Spleen (tissue), 13 donors: ENCODE measurements at places on chromosomes 6 and 20. TPM values are rescaled to one million over a fixed set of nuclear protein-coding genes. Genes with fewer than 3 reads are reported as not detected.

VSTM2L gene
- total RNA-seq, result 22.3 TPM

DNA sequence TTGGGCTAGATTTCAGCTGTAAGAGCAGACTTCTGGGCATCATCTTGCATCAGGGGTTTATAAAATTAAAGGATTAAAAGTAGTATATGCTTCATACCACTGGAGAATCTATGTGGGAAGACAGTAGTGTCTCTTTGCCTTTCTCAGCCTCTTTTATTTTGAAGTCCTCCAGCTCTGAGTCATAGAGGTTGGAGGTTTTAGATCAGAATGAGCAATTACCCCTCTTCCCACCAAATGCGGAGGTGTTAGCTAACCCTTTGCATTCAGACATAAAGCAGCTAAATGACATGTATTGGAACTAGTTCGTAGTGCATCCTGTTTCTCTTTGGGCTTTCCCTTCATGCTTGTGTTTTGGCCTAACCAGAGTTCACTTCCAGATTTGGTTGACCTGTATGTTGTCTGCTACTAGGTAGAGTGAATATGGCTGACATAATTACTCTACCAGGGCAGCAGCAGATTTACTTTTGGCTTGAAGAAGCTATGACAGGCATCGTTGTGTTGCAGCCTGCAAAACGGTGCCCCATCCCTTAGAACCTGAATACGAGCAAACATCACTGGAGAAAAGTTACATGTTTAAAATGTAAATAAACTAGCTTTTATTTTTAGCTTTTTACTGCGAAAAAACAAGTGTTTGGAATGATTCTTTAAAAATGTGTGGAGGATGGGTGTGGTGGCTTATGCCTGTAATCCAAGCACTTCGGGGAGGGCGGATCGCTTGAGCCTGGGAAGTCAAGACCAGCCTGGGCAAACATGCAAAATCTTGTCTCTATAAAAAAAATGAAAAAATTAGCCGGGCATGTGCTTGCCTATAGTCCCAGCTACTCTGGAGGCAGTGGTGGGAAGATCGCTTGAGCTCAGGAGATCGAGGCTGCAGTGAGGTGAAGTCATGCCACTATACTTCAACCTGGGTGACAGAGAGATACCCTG, 82.2 kb downstream of the MYO6 start:
- H3K36me3 ChIP-seq, result no peaks in the 10 kb centered on the region
- H3K4me3 ChIP-seq, result no peak overlapping the region
- H3K27me3 ChIP-seq, result no peaks in the 10 kb centered on the region
- DNase-seq, result no peak
- H3K4me1 ChIP-seq, result no peaks in the 10 kb centered on the region

- peaks cover 92% of the 10 kb centered on the region for H3K36me3 ChIP-seq
- H3K27ac ChIP-seq, result no peak overlapping the region
- no peak overlapping the region for H3K4me3 ChIP-seq
- no peaks in the 10 kb centered on the region for H3K27me3 ChIP-seq
- DNase-seq, result no peak
Observed at GRCh38 chr6:149683256-149683859, 34.5 kb downstream of the LATS1 start.

GRCh38 chr20:44807684-44808056, 2.7 kb downstream of the RIMS4 start:
- H3K4me1 ChIP-seq, result peaks cover 11% of the 10 kb centered on the region
- H3K36me3 ChIP-seq, result no peaks in the 10 kb centered on the region
- no peak overlapping the region for H3K4me3 ChIP-seq
- peaks cover 50% of the 10 kb centered on the region for H3K27me3 ChIP-seq

GRCh38 chr6:122622479-122622878, 12.3 kb downstream of the PKIB start:
- no peaks in the 10 kb centered on the region for H3K4me1 ChIP-seq
- no peak for DNase-seq
- H3K27me3 ChIP-seq, result no peaks in the 10 kb centered on the region
- H3K36me3 ChIP-seq, result no peaks in the 10 kb centered on the region
- no peak overlapping the region for H3K27ac ChIP-seq
- no peak overlapping the region for H3K4me3 ChIP-seq

DNA sequence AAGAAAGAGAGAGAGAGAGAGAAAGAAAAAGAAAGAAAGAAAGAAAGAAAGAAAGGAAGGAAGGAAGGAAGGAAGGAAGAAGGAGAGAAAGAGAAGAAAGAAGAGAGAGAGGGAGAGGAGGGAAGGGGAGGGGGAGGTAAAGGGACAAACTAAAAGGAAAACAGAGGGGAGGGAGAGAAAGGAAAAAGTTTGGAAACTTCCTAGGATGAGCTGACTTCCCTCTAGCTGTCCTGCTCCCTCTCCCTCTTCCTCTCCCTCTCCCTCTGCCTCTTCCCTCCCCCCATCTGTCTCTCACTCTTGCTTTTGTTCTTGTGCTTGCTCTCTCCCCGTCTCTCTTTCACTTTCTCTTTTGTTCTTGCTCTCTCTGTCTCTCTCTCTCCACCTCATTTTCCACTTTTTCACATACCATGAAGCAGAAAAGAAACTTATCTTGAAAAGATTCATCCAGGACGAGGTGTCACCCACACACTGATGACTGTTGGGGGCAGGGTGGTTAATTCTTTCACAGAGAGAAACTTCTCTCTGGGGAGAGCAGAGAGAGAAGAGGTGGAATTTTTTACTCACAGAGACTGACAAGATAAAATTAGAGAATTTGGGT, 56.4 kb upstream of the DUSP22 start:
- H3K4me3 ChIP-seq, result peak overlapping the region; percentile 16
- H3K4me1 ChIP-seq, result peaks cover 2% of the 10 kb centered on the region
- peak overlapping the region; percentile 76 for H3K27ac ChIP-seq
- no peaks in the 10 kb centered on the region for H3K36me3 ChIP-seq
- DNase-seq, result no peak

DNA sequence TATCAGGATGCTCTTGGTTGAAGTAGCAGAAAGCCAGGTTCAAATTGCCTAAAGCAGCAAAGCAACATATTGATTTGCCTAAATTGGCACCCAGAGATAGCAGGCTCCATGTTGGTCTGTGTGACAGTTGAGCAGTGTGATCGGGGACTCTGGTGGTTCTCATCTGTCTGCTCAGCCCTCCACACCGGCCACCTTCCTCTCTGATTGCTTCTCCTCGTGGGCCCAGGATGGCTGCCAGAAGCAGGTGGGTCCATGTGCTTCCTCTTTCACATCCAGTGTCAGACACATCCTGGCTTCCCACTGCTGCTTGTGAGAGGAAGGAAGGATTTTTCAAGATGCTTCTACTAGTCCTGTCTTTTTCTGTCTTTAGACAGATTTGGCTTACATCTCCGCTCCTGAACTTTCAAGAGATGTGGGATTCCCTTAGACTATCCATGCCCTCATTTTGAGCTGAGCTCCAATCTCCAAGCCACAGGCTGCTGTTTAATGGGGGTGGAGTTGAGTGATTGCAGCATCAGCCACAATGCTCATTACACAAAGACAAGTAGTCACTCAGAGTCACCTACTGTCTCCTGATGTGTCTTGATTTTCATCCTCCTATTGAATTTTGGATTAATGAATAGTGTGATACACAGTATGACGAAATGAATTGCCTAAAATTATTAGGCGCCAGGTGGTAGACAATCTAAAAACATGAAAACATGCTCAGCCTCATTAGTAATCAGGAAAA, 122.2 kb downstream of the ZDHHC14 start:
- H3K27ac ChIP-seq, result no peak overlapping the region
- no peaks in the 10 kb centered on the region for H3K36me3 ChIP-seq
- H3K4me3 ChIP-seq, result no peak overlapping the region
- no peak for DNase-seq
- no peaks in the 10 kb centered on the region for H3K27me3 ChIP-seq
- H3K4me1 ChIP-seq, result no peaks in the 10 kb centered on the region

- H3K27me3 ChIP-seq, result peaks cover 13% of the 10 kb centered on the region
- no peak overlapping the region for H3K27ac ChIP-seq
- H3K4me3 ChIP-seq, result no peak overlapping the region
- H3K36me3 ChIP-seq, result no peaks in the 10 kb centered on the region
- no peaks in the 10 kb centered on the region for H3K4me1 ChIP-seq
Observed at GRCh38 chr20:54134445-54135220, 39.2 kb downstream of the CYP24A1 start.

DNA sequence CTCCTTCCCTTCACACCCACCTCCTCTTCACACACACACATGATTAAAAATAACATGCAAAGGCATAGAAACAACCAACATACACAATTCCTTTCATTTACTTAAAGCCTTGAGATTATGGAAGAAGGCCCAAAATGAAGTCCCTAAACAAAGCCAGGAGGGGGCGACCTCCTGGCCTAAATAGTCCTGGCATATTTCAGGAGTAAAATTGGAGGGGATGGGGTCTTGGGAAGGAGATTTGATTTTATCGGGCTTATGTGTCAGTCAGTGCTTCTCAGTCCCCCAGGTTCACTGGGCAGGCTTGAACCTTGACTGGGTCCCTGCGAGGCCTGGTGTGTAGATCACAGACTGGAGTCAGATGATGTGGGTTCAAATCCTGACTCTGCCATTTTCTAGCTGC, 266.4 kb downstream of the SAMD5 start:
- H3K36me3 ChIP-seq, result no peaks in the 10 kb centered on the region
- H3K27ac ChIP-seq, result no peak overlapping the region
- H3K27me3 ChIP-seq, result no peaks in the 10 kb centered on the region
- DNase-seq, result no peak
